ENCODE measurements at places on chromosomes 13 and 19.
A peak's percentile ranks its signal among the peaks of the same experiment; 100 is the strongest.

DNA sequence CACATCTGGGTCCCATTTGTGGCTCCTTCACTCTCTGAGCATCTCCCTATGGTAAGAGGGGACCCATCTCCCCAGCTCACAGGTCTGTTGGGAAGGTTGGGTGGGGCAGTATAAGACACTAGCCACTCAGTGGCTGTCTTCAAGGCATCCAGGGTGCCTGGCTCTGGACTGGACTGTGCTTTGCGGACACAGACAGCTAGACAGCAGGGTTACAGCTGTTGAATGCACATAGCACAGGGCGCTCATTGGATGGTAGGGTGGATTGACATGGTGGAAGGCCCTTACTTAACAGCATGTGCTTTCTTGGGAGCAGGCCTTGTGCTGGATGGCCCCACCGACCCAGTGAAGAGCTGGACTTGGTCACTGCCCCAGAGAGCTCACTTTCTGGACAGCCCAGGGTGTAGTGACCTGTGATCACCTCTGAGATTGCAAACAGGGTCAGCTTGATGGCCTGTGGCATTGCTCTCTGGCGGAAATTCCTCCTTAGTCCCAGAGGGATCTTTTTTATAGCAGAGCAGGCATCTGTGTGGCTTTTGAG is 1.9 kb downstream of the ZNF444 start:
- DNase-seq, result no peak

DNA sequence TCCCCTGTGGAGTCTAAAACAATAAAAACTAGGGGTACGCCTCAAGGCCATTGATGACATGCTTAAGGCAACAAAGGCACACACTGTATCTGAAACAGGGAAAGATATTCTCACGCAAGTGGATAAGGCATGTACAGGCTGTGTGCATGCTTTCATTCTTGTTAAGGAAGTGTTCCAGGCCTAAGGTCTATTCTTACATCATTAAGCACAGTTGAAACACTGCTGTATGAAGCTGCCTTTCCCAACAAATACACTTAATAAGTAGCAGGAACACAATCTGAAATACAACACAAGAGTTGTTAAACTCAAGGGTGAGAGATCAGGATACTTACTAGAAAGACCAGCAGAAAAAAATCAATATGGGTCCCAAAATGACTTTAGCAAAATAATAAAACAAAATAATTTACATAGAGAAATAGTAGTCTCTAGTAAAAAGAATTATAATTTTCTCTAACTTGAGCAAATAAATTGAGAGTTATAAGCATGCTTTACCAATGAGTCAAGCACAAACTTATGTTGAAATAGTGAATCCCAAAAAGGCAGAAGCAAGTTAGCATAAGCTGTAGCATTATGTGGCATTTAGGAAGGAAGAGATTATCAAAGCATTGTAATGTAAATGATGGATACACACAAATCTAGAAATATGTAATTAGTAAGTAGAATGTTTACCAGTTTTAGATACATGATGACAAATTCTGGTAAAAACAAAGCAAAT is 796.9 kb downstream of the SLITRK1 start:
- no peak for DNase-seq

- DNase-seq, result peak; percentile 74
Observed at GRCh38 chr19:45901432-45901911, 941 bp downstream of the MYPOP start.

DNA sequence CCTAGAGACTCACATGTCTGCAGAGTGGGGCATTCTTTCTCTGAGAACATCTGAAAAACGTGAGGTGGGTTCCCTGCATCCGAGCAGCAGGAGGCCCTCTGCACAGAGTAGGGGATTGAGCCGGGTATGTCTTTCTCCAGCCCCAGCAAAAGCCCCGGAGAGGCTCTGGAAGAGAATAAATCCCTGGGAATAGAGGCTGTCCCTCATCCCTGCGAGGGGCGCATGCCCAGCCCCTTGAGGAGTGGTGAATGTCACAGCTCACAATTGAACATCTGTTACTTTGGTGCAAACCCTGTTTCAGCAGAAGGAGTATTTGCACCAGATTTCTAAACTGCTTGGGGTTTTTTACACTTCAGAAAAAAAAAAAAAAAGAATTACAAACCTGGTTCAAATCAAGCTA is 164.6 kb downstream of the FGF14 start:
- DNase-seq, result no peak

GRCh38 chr13:59319276-59319675 is 844.5 kb downstream of the DIAPH3 start:
- no peak for DNase-seq

GRCh38 chr19:11284515-11284914 is 11.4 kb upstream of the TSPAN16 start:
- no peak for DNase-seq

DNA sequence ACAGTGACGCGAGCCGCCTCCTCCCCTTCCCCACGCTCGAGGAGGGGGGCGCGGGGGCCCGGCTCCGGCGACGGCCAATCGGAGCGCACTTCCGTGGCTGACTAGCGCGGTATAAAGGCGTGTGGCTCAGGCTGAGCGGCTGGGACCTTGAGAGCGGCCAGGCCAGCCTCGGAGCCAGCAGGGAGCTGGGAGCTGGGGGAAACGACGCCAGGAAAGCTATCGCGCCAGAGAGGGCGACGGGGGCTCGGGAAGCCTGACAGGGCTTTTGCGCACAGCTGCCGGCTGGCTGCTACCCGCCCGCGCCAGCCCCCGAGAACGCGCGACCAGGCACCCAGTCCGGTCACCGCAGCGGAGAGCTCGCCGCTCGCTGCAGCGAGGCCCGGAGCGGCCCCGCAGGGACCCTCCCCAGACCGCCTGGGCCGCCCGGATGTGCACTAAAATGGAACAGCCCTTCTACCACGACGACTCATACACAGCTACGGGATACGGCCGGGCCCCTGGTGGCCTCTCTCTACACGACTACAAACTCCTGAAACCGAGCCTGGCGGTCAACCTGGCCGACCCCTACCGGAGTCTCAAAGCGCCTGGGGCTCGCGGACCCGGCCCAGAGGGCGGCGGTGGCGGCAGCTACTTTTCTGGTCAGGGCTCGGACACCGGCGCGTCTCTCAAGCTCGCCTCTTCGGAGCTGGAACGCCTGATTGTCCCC is at the start of gene JUNB:
Gene JUNB, plus strand, starts transcription at position 142 of the 706 bp plus-strand sequence. Its CDS starts 286 bp downstream, at position 428.
- peak; percentile 98 for DNase-seq

GRCh38 chr13:52001120-52001731 is 10.0 kb downstream of the ATP7B start:
- no peak for DNase-seq

DNA sequence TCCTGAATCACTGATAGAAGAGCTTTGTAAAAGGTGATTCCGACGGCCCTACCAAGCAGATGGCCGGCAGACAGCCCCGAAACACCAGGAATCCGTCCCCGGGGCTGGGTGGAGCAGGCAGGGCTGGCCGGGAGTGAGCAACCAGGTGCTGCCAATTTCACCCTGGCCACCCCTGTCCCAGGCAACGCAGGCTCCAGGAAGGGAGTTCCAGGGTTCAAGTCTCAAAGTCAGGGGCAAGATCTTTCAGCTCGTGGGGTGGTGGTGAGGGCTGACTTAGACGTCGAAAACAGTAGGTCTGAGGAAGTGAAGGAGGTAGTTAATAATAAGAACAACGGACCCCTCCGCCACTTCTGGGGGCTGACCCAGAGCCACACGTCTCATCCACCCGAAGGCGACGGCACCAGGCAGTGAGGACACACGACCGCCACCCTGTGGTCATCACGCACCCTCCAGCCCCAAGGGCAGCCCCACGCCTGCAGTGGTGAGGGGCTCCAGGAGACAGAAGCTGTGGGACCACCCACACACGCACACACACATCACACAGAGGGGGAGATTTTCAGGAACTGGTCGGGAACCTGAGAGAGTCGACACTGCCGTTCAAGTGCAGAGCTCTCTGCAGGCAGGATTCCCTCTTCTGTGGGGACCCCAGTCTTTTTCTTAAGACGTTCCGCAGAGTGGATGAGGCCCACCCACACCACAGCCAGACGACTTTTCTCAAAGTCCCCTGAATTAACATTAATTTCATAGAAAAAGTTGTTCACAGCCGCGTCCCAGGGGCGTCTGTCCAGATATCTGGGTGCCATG is 67.2 kb downstream of the SPACA7 start:
- DNase-seq, result peak; percentile 54

- no peak for DNase-seq
Observed at GRCh38 chr13:96499656-96500055, 409.7 kb downstream of the HS6ST3 start.

GRCh38 chr13:102702965-102703725 is 8.3 kb upstream of the METTL21C start:
- no peak for DNase-seq

DNA sequence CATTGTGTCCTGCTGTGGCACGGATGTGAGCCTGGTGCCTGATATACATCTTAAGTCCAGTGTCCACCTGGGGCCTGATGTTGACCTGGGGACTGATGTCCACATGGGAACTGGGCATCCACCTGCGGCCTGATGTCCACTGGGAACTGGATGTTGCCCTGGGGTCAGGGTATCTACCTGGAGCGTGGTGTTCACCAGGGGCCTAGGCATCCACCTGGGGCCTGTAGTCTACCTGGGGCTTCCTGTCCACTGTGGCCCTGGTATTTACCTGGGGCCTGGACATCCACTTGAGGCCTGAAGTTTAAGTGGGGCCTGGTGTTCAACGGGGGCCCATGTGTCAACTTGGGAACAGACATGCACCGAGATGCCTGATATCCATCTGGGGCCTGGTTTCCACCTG is 11.9 kb downstream of the SACS start:
- no peak for DNase-seq

GRCh38 chr13:91151921-91152320 is 195.6 kb upstream of the MIR17HG start:
- no peak for DNase-seq

GRCh38 chr19:21321996-21322395 is 7.2 kb downstream of the ZNF708 start:
- no peak for DNase-seq

All from activated CD8-positive, alpha-beta memory T cell treated with anti-CD3 and anti-CD28 coated beads for 24 hours (primary cell).